Dermis blood vessel endothelial cell (primary cell): ENCODE measurements at places on chromosomes 13 and 19. TPM values are rescaled to one million over a fixed set of nuclear protein-coding genes. Genes with fewer than 3 reads are reported as not detected.

DNA sequence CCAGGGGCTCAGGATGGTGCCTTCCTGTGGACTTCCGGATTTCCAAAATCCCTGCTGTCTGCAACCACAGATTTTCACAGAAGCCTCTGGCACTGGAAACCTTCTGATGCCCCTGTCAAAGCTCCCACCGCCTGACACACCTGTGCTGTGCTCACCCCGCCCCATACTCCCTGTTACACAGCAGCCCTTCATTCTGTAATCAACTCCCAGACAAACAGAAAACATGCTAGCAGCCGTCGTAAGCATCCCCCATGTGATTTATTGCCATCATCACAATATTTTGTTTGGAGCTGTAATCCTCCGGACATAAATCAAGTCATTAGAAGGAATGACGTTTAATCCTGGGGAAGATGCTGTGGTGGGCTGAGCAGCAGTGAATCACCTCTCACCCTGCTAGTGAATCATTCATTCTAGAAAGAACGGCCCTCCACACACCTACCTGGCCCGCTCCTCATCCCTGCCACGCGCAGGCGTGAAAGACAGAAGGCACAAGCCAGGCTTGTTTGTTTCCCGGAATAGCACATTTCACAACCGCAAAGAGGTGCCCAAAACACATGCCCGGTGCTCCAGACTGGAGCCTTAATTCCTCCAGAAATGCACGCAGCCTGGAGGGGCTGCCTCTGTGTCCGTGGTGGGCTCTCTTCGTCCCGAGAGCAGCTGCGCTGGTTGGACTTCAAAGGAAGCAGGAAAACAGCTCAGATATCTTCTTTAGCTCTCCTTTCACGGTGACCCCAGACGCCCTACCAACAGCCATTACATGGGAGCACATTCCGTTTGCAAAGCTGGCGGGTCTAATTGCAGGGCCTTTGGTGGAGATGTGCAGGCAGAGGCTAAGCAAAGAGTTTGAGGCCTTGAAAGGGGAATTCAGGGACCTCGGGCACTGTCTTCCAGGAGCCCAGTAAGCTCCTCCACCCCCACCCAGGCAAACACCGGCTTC, 41.3 kb upstream of the KCTD15 start:
- DNase-seq: no peak

- DNase-seq: no peak
These were observed 5.6 kb upstream of the PRKD2 start for GRCh38 chr19:46722421-46723022.

GRCh38 chr19:52231154-52231910, 38.1 kb upstream of the ZNF766 start:
- no peak for DNase-seq

DNA sequence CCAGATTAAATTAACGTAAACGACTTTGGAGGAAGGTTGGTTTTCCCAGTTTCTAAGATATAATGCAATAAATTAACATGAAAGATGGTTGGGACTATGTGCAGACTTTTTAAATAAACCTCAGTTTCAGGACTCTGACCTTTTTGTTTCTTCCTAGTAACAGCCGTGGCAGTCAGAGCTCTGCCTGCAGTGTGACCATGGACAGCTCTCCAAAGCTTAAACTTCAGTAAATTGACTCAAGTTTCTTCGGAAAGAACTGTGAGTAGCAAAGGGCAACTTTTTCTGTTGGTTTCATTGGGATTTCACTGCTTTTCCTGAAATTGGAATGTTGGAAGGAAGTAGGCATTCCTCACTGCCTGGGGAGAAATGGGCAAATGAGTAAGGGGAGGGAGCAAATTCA, 4.1 kb downstream of the USP29 start:
- DNase-seq: no peak

GRCh38 chr19:30810726-30811125, 438.5 kb downstream of the ZNF536 start:
- DNase-seq: no peak

DNA sequence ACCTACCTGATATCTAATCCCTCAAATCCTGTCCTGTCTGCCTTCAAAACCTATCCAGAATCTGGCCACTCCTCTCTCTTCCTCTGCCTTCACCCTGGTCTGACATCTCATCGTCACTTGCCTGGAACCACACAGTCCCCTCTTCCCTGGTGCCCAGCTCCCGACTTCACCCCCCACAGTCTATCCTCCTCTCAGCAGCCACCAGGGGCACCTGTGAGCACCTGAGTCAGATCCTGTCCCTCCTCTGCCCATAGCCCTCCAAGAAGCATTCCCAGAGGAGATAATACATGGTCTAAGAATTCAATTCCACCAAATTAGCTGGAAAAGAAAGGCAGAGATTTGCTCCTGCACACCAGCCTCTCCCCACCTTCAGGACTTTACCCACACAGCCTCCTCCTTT, 48.9 kb downstream of the ZNRF4 start:
- DNase-seq: no peak

DNA sequence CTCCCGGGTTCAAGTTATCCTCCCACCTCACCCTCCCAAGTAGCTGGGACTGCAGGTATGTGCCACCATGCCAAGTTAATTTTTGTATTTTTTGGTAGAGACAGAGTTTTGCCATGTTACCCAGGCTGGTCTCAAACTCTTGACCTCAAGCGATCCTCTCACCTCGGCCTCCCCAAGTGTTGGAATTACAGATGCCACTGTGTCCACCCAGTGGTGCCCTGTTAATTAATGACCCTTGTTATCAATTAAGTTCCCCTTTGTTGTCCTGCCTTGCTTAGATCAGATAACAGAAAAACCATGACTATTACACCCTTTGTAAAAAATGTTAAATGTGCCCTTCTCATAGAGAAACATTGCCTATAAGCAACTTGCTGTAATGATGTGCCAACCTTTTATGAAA, 34.4 kb upstream of the IGFL1 start:
- no peak for DNase-seq

DNA sequence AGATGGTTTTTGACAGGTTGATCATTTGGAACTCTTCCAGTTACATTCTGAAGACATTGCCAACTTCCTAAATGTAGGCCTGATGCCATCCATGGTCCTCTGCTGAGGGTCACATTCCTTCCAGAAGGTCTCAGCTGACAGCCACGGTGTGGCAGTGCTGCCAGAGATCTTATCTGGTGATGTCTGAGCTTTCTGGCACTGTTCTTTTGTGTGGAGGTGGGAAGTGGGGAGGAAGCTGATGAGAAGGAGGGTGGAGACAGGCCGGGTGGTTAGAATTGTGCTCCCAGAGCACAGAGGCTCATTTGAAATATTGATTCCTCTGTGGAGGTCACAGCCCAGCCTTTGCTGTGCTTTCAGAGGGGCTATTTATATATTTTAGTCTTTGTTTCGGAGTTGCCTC, 16.1 kb upstream of the MTIF3 start:
- no peak for DNase-seq

GRCh38 chr19:5719274-5719960, 529 bp downstream of the LONP1 start:
- peak; percentile 31 for DNase-seq

DNA sequence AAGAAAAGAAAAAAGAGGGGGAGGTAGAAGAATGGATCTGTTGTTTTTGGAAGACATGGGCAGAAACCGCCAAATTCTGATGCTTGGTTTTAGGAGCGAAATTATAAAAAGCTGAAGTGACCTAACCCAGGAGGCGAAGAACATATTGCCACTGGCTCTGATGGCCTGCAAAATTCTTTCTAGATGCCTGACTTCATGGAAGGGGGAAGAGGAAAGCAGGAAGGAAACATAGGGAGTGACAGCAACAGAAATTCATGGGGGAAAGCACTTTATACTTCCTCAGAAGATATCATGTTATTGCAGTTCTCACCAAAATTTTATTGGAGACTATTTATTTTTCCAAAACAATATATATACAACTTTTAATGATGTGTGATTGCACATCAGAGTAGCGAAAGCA, 213.5 kb downstream of the DLEU7 start:
- no peak for DNase-seq

DNA sequence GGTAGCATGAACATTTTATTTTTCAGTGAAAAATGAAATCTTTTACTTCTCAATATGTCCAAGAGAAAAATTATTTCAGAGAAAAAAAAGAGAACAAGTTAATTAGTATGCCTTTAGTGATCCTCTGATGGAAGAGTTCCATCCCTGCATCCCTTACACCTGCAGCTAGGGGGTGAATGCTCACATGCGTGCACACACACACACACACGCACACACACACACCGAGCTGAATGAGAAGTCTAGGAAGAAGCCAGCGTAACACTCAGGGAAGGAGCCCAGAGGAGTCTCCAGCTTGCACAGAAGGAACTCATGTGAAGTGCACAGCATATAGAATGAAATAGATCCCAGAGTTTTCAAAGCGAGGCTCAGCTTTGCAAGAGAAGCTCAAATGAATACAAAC, 510.5 kb downstream of the IRS2 start:
- no peak for DNase-seq

DNA sequence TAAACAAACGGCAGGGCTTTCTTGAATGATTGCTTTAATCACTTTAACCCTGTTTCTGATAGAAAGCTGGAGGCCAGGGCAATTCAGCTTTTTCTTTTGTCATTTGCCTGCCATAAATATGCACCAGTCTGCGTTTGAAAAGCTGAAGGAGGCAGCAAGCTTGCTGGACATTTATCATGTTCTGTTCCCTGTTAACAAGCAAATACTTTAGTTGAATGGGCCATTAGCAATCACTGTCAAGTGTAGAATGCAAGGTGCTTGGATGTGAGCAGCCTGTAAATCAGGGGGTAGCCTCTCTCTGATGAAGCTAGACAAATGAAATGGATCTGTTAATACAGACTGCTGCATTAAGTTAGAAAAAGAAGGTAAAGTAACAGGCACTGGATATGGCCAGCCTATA, 7.6 kb downstream of the EFNB2 start:
- no peak for DNase-seq

DNA sequence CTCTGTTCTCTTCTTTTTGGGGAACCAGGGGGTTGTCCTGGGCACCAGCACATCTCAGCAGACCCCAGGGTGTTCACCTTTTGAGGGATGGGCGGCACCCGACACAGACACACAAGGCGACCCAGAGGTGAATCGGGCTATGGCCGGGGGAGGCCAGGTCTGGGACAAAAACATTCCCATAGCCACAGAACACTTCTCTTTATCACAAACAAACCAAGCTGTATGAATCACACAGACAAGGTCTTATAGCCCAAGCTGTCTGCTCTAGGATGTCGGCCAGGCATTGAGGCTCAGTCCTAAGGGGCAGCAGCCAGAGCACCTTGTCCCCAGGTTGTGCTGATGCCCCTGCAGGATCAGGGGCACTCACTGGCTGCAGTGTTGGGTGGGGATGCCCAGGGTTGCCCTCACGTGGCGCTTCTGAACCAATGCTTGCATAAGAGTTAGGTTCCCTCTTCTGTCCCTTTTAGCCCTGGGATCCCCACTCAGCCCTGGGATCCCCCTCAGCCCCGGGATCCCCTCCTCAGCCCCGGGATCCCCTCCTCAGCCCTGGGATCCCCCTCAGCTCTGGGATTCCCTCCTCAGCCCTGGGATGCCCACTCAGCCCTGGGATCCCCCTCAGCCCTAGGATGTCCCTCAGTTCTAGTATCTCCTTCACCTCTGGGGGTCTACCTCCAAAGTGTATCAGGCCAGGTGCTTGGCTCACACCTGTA, 26.9 kb downstream of the MAU2 start:
- DNase-seq: no peak

- peak; percentile 14 for DNase-seq
These were observed 92.9 kb upstream of the SGCG start for GRCh38 chr13:23087880-23088279.

DNA sequence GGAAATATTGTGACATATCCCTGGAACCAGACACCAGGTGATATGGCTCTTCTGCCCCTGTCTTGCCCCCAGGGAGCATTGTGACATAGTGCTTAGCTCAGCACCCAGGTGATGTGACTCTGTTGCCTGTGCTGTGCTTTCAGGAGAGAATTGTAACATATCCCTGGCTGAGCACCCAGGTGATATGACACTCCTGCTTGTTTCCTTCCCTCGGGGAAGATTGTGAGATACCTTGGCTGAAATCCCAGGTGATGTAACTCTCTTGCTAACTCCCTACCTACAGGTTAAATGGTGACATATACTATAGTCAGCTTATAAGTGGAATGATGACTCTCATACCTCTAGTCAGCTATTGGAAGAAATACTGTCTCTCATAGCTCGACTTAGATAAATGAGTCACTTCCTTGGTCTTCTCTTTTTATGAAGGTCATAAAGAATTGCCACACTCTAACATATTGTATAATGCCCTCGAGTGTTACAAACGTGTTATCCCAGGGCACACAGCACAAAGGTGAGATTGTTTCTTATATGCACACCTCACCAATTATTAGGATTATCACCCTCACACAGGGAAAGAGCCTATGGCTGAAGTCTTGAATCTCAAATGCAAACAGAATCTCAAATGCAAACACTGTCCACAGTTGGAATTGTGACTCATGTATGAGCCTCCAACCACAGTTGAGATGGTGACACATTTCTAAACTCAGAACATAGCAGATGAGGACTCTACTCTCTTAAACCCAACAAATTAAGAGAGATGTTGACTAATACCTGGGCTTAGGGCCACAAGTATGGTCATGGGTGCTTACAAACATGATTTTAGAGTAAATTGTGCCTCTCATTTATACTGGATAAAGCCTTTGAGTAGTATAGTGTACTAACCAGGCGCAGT, 32.7 kb upstream of the ZNF254 start:
- no peak for DNase-seq

GRCh38 chr13:43431290-43431716, 355.5 kb downstream of the ENOX1 start:
- no peak for DNase-seq

- no peak for DNase-seq
These were observed 46.9 kb downstream of the TPP2 start for GRCh38 chr13:102643656-102644055.

DNA sequence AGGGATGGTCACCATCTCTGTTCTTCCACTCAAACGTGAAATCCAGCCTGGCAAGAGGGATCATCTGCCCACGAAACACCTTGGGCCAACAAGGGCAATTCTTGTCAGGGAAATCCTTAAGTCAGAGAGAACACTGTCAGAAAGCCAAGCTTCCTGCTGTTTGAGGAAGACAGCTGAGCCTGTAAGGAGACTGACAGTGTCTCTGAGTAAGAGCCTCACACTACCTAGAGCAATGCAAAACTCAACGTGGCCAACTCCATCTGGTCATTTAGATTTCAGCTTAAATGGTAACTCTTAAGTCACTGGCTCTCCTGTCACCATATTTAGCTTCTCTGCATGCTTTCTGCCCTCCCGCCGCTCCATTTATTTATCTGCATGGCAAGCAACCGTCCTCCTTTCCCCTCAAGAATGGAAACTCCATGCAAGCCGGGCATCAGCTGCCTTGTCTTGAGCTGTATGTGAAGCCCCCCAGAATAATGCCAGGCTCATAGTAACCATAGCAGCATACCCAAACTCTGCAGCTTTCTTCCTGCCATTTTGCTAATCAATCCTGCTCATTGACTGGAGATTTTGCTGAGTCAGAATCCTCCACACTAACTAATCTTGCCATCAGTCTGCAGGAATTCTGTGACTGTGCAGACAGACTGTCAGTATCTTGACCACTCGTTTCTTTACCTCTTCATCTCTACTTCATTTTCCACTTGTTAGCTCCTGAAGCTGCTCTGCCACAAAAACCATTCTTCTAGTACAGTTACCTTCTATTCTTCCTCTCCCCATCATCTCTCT, 159.8 kb downstream of the IRS2 start:
- DNase-seq: no peak

CALR3 gene
- total RNA-seq: not detected in 2 replicates

PINLYP gene
- total RNA-seq: 0.68 and 3.7 TPM in 2 replicates

PPFIA3 gene
- total RNA-seq: 4.0 and 12.9 TPM in 2 replicates

MPV17L2 gene
- total RNA-seq: 15.3 and 19.3 TPM in 2 replicates

SULT2A1 gene
- not detected in 2 replicates for total RNA-seq

SERPINE3 gene
- total RNA-seq: 0.09 TPM in 1 of 2 replicates, not detected in the other
